ENCODE measurements at places on chromosomes 11 and 22. TPM values are rescaled to one million over a fixed set of nuclear protein-coding genes. Genes with fewer than 3 reads are reported as not detected.

OR2AT4 gene
- total RNA-seq, result not detected

GRCh38 chr22:32202539-32203180 lies 2.2 kb downstream of the RFPL2 start:
- H3K36me3 ChIP-seq, result no peaks in the 10 kb centered on the region
- H3K27ac ChIP-seq, result no peak overlapping the region
- H3K4me3 ChIP-seq, result peak overlapping the region; percentile 26
- peaks cover 17% of the 10 kb centered on the region for H3K4me1 ChIP-seq
- H3K27me3 ChIP-seq, result peaks cover 13% of the 10 kb centered on the region

DNA sequence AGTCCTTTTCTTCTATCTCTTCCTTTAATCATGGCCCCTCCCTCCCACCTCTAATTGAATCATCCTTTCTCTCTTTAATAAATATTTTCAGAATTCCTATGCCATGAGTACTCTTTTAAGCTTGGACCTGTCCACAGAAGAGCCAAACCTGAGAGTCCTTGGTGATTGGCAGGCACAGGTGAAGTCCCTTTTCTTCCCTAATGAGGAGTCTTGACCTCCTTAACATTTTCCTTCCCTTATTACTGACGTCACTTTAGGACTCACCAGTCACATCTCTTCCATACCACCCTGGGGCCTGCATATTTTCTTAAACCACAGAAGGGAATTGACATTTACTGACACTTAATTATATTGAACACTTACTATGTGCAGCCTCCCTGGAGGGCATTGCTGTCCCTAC lies 41.0 kb upstream of the RASSF10 start:
- H3K27me3 ChIP-seq, result peaks cover 14% of the 10 kb centered on the region
- H3K27ac ChIP-seq, result no peak overlapping the region
- no peaks in the 10 kb centered on the region for H3K4me1 ChIP-seq
- DNase-seq, result no peak

DNA sequence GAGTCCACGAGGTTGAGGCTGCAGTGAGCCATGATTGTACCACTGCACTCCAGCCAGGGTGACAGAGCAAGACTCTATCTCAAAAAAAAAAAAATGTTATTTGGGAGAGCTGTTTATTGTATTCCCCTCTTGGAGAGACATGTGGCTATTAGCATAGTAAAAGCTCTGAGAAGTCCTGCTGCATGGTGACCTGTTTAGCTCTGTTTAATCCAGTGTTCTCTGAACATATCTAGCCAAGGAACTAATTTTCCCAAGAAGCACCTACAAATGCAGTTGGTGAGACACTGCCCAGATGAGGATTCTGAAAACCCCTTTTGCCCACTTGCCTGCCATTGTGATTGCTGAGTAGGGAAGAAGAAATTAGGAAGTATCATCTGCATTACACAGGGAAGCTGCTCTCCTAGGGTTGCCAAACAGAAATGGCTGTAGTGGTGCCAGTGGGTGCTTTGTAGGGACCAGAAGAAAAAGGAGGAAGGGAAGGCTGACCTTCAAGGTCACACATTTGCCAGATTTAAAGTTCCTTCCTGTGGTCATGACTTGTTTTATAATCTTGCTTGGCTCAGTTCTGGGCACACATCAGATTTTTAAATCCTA lies 15.7 kb downstream of the TIMP3 start:
- no peak for DNase-seq
- no peak overlapping the region for H3K4me3 ChIP-seq
- H3K27ac ChIP-seq, result no peak overlapping the region
- H3K4me1 ChIP-seq, result no peaks in the 10 kb centered on the region
- H3K36me3 ChIP-seq, result no peaks in the 10 kb centered on the region

DNA sequence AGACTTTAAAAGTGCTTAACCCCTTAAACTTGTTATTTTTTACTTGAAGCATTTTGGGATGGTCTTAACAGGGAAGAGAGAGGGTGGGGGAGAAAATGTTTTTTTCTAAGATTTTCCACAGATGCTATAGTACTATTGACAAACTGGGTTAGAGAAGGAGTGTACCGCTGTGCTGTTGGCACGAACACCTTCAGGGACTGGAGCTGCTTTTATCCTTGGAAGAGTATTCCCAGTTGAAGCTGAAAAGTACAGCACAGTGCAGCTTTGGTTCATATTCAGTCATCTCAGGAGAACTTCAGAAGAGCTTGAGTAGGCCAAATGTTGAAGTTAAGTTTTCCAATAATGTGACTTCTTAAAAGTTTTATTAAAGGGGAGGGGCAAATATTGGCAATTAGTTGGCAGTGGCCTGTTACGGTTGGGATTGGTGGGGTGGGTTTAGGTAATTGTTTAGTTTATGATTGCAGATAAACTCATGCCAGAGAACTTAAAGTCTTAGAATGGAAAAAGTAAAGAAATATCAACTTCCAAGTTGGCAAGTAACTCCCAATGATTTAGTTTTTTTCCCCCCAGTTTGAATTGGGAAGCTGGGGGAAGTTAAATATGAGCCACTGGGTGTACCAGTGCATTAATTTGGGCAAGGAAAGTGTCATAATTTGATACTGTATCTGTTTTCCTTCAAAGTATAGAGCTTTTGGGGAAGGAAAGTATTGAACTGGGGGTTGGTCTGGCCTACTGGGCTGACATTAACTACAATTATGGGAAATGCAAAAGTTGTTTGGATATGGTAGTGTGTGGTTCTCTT lies 2.8 kb downstream of the MALAT1 start:
- no peak for DNase-seq
- no peak overlapping the region for H3K4me3 ChIP-seq
- H3K27me3 ChIP-seq, result no peaks in the 10 kb centered on the region
- peaks cover 30% of the 10 kb centered on the region for H3K4me1 ChIP-seq
- no peak overlapping the region for H3K27ac ChIP-seq

GRCh38 chr11:111734954-111735261 lies 31.3 kb downstream of the PPP2R1B start:
- no peak overlapping the region for H3K27ac ChIP-seq
- H3K4me3 ChIP-seq, result no peak overlapping the region
- H3K4me1 ChIP-seq, result no peaks in the 10 kb centered on the region
- DNase-seq, result no peak
- H3K36me3 ChIP-seq, result peaks cover 8% of the 10 kb centered on the region

DNA sequence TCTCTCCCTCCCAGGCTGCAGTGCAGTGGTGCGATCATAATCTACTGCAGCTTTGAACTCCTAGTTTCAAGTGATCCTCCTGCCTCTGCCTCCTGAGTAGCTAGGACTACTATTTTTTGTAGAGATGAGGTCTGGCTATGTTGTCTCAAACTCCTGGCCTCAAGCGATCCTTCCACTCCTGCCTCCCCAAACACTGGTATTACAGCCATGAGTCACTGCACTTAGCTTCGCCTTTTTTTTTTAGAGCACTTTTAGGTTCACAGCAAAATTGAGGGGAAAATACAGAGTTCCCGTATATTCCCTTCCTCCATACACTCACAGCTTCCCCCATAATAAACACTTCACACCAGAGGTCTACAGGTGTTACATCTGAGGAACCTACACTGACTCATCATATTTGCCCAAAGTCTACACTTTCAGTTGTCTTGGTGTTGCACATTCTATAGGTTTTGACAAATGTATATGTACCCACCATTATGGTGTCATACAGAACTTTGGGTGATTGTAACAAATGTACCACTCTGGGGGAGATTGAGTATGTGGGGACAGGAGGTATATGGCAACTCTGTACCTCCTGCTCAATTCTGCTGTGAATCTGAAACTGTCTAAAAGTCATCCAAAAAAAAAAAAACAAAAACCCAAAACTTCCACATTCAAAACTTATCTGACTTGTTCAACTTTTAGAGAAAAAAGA lies 11.3 kb upstream of the SLC37A4 start:
- no peak for DNase-seq
- H3K4me1 ChIP-seq, result peaks cover 7% of the 10 kb centered on the region
- no peak overlapping the region for H3K4me3 ChIP-seq
- no peaks in the 10 kb centered on the region for H3K27me3 ChIP-seq
- peaks cover 26% of the 10 kb centered on the region for H3K36me3 ChIP-seq

DNA sequence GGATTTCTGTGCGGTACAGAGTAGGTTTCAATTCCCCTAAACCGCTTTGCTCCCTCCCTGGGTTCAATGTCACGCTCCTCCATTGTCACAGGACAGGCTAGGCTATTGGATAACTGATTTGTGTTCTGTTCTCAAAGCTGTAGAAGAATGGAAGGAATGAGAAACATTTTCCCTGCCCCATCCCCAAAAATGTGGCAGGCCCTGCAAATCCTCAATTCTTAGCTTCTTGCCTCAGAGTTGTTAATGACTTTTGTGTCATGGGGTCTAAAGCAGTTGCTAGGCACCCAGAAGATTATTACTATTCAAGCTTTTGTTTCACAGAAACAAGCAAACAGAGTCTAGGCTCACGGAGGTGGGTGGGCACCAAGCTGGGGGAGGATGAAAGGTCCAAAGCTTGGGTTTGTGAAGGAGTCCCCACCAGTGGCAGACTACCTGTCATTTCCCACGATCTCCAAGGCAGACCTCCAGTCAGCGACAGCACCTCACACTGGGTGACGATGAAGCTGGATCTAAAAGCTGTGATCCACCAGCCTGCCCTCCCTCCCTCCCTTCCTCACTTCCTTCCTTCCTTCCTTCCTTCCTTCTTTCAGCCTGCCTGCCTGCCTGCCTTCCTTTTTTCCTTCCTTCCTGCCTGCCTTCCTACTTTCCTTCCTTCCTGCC lies 1080.2 kb downstream of the OPCML start:
- no peaks in the 10 kb centered on the region for H3K4me1 ChIP-seq
- no peak overlapping the region for H3K4me3 ChIP-seq
- no peak overlapping the region for H3K27ac ChIP-seq
- no peaks in the 10 kb centered on the region for H3K27me3 ChIP-seq
- DNase-seq, result no peak

GRCh38 chr11:1195682-1196515 lies 27.0 kb upstream of the MUC5B start:
- no peaks in the 10 kb centered on the region for H3K27me3 ChIP-seq
- H3K4me3 ChIP-seq, result no peak overlapping the region
- no peaks in the 10 kb centered on the region for H3K4me1 ChIP-seq
- no peaks in the 10 kb centered on the region for H3K36me3 ChIP-seq

DNA sequence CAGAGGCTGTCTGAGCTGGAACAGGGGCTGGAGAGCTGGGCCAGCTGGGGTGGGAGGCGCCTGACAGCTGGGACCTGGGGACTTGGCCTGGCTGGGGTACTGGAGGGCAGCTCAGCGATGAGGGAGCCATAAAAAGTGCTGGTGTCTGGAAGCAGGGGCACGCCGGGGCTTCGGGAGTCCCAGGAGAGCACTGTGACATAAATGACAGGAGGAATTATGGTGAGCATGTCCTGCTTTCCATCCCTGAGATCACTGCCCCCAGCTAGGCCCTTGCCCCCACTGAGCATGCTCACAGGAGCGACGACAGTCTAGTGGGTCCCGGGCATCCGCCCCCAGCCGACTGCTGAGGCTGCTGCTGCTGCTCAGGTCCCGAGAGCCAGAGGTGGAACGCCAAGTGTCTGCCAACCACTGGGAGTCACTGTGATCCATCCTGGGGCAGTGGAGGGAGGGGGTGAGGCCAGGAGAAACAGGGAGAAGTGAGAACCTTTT lies 6.2 kb downstream of the ROBO4 start:
- H3K36me3 ChIP-seq, result no peaks in the 10 kb centered on the region
- H3K4me1 ChIP-seq, result no peaks in the 10 kb centered on the region
- H3K4me3 ChIP-seq, result no peak overlapping the region
- H3K27ac ChIP-seq, result no peak overlapping the region
- H3K27me3 ChIP-seq, result peaks cover 15% of the 10 kb centered on the region
- no peak for DNase-seq

- H3K36me3 ChIP-seq, result no peaks in the 10 kb centered on the region
- H3K4me3 ChIP-seq, result no peak overlapping the region
- H3K4me1 ChIP-seq, result no peaks in the 10 kb centered on the region
- no peak for DNase-seq
- no peak overlapping the region for H3K27ac ChIP-seq
- no peaks in the 10 kb centered on the region for H3K27me3 ChIP-seq
Measured at GRCh38 chr11:127392575-127392974, 392.0 kb upstream of the KIRREL3 start.

APOBEC3B gene
- 17.2 TPM for total RNA-seq

DNA sequence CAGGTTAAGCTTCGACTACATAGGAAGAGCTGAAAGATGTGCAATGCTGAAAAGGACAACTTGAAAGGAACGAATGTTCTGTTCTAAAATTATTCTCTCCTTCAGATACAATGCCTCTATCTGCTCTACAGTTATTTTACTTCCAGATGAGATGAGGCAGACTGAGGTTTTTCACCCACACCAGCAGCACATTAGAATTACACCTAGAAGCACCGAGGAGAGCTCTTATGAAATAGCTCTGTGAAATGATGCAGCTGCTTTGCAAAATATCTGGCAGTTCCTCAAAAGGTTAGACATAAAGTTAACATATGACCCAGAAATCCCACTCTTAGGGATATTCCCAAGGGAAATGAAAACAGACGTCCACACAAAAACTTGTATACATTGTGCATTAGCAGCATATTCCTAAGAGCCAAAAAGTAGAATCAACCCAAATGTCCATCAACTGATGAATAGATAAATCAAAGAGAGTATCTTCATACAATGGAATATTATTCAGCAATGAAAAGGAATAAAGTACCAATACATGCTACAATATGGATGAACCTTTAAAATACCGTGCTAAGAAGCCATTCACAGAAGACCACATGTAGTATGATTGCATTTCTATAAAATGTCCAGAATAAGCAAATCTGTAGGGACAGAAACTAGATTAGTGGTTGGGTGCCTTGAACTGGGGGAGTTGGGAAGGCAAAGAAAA lies 34.5 kb downstream of the WT1 start:
- DNase-seq, result no peak
- H3K27me3 ChIP-seq, result peaks cover 23% of the 10 kb centered on the region
- H3K4me1 ChIP-seq, result no peaks in the 10 kb centered on the region
- no peaks in the 10 kb centered on the region for H3K36me3 ChIP-seq

KRTAP5-11 gene
- not detected for total RNA-seq

GRCh38 chr11:132540581-132540980 lies 991.7 kb downstream of the OPCML start:
- no peak overlapping the region for H3K27ac ChIP-seq
- DNase-seq, result no peak
- no peak overlapping the region for H3K4me3 ChIP-seq
- H3K27me3 ChIP-seq, result no peaks in the 10 kb centered on the region

SAA2 gene
- not detected for total RNA-seq

GRCh38 chr22:17562906-17563870 lies at the start of gene SLC25A18:
Gene SLC25A18 (plus strand): TSS chr22:17563498. CDS start chr22:17579945, 16,447 bp downstream.
- H3K27ac ChIP-seq, result no peak within 1 kb of the TSS
- no peaks in the 10 kb centered on the region for H3K4me1 ChIP-seq
- no peaks in the 10 kb centered on the region for H3K36me3 ChIP-seq
- peaks cover 4% of the 10 kb centered on the region for H3K27me3 ChIP-seq
- DNase-seq, result no peak

SPA17 gene
- 2.9 TPM for total RNA-seq

ST14 gene
- 0.14 TPM for total RNA-seq

GRCh38 chr11:122100037-122100755 lies 15.8 kb downstream of the BLID start:
- H3K4me3 ChIP-seq, result no peak overlapping the region
- H3K27me3 ChIP-seq, result peaks cover 28% of the 10 kb centered on the region
- no peak overlapping the region for H3K27ac ChIP-seq
- DNase-seq, result no peak

GRCh38 chr11:64037027-64037634 lies 1.4 kb downstream of the FLRT1 start:
- DNase-seq, result no peak
- no peak overlapping the region for H3K4me3 ChIP-seq
- no peak overlapping the region for H3K27ac ChIP-seq
- H3K36me3 ChIP-seq, result no peaks in the 10 kb centered on the region
- no peaks in the 10 kb centered on the region for H3K4me1 ChIP-seq

- no peak overlapping the region for H3K27ac ChIP-seq
- no peak overlapping the region for H3K4me3 ChIP-seq
- DNase-seq, result no peak
- peaks cover 3% of the 10 kb centered on the region for H3K4me1 ChIP-seq
- no peaks in the 10 kb centered on the region for H3K36me3 ChIP-seq
Measured at GRCh38 chr11:62497132-62497801, 49.3 kb downstream of the AHNAK start.

SPATA19 gene
- total RNA-seq, result not detected
